Activated T-helper 17 cell treated with anti-CD3 and anti-CD28 coated beads, Interleukin-2, amount 50 U/mL, for 72 hours (primary cell): ENCODE measurements at places on chromosomes 1 and 21. TPM values are rescaled to one million over a fixed set of nuclear protein-coding genes. Genes with fewer than 3 reads are reported as not detected.

DNA sequence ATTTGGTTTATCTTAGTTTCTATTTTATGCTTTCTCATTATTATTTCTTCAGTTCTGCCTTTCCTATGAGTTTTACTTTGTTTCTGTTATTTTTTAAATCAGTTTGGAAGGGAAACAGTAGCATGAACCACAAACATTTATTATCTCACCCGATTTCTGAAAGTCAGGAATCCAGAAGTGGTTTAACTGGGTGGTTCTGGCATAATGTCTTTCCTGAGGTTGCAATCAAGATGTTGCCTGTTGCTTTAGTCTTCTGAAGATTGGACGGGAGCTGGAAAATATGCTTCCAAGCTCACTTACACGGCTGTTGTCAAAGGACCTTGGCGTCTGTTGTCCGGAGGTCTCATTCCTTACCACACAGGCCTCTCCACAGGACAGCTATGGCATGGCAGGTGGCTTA, 50.4 kb downstream of the SNRPE start:
- no peak for ATAC-seq

DNA sequence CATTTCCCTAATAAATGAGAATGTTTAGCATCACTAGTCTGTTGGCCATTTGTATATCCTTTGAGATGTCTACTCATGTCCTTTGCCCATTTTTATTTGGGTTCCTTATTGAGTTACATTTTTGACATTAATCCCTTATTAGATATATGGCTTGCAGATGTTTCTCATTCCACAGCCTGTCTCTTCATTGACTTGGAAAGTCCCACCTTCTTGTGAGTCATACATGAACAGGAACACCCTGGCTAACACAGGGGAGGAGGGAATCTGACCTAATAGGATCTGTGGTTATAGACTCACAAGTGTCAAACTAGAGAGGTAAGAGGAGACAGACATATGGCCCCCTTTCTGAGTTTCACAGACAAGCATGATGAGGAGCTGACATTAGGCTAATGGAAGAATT, 11.5 kb downstream of the ZP4 start:
- ATAC-seq = no peak

GRCh38 chr1:1862905-1863547, 27.9 kb downstream of the GNB1 start:
- ATAC-seq = peak; percentile 60

DNA sequence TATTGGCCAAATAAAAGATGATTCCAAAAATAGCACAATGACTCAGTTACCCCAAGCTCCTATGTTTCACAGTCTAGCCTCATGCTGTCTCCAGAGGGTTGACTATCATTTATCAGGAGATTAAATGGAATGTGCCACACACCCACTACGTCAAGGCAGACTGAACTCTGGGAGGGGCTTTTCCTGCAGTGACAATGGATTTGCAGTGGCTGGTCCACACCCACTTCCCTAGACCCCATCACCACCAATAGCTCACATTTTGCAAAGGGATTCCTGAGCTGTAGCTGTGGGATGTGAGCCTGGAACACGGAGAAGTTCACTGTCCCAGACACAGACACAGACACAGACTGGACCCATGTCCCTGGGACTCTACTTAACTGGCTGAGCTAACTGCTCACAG, 77.1 kb downstream of the HLCS start:
- ATAC-seq = no peak

GRCh38 chr1:103144681-103145080, 36.4 kb upstream of the COL11A1 start:
- ATAC-seq = no peak

GRCh38 chr1:241612533-241613477, 27.4 kb downstream of the CHML start:
- ATAC-seq = peak; percentile 50

DNA sequence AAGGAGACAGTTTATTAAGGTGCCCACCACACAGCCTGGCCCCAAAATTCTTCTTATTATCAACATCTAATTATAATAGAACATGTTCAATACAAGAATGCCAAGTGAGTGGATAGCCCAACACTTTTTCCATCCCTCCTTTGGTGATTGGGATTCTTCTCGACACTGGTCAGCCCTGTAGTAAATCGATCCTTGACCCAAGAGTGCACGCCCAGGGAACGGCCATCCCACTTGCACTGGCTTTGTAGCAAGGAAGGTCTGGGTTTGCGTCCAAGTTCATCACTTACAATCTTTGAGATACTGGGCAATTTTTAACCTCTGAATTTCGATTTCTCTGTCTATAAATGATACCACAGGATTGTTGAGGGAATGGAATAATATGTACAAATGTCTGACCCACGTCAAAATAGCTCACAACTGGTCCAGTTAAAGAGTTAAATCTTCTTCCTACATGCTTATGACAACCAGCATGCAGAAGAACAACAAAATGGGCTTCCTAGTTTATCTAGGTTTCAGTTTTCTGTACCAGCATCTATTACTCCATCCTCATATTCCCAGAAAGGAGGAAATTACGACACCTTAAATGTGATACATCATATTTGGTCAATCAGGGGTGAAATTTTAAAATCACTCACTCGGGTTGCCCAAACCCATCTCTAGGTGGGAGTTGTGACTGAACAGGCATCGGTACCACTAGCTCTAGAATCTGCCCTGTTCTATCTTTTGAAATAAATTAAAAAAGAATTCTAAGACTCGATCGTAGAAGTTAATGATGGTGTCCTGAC, 161.8 kb downstream of the CLIC6 start:
- no peak for ATAC-seq

- ATAC-seq = no peak
These were observed 358.4 kb upstream of the ADGRL4 start for GRCh38 chr1:79364896-79365295.

The CTSE gene
- total RNA-seq = not detected

The ERICH3 gene
- not detected for total RNA-seq

GRCh38 chr1:35777109-35777508, 7.3 kb upstream of the CLSPN start:
- no peak for ATAC-seq

DNA sequence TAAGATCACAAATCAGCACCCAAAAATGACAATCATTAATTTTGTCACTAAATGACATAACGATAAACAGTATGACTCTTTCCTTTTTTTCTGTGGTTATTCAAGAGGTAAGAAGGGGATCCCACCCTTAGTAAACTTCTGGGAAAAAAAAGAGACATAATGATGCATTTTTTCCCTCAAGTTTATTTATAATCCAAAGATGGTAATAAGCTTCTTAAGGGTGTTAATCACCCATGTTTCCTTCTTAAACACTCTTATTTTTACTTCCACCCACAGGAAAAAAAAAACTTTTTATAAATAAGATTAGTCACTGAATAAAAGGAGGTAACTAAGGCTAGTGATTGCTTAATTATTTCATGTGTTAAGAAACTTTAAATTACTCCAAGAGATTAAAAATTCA, 24.7 kb downstream of the RGS1 start:
- ATAC-seq = peak; percentile 51

The ZNF593OS gene
- not detected for total RNA-seq

DNA sequence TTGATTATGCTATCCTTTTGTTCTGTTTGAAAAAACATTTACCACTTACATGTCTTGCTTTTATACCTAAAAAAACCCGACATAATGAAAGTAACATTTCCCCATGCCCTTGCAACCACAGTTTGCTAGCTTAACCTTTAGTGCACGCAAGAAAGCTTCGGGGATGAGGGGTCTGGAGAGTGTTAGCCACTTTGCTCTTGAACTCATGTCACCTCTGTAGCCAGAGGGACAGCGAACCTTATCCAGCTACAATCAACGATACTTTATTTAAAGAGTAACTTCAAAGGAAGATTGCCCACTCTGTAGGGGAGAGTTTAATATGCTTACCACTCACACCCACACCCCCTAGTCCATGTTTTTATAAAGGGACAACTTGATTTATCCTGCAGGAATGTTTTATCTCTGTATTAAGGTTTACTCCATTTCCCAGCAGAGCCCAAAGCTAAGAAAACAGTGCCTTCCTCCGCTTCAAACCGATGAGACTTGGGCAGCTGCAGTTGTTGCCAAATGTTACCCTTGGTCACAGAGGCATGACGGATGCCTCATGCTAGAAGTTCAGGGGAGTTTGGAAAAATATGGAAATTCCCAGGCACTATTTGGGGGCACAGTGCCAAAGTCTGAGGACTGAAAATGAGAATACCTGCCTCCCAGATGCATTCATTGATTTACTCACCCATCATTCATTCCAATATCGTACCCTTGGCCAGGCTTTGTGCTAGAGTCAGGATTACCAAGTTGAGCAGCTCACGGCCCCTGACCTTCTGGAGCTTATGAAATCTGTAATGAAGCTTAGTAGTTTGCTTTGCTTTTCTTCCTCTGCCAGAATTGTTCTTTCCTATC, 61.4 kb upstream of the VCAM1 start:
- ATAC-seq = no peak

GRCh38 chr1:25432749-25433388, 2.2 kb downstream of the MACO1 start:
- ATAC-seq = no peak

GRCh38 chr1:5743435-5744095, 248.7 kb downstream of the NPHP4 start:
- ATAC-seq = no peak

DNA sequence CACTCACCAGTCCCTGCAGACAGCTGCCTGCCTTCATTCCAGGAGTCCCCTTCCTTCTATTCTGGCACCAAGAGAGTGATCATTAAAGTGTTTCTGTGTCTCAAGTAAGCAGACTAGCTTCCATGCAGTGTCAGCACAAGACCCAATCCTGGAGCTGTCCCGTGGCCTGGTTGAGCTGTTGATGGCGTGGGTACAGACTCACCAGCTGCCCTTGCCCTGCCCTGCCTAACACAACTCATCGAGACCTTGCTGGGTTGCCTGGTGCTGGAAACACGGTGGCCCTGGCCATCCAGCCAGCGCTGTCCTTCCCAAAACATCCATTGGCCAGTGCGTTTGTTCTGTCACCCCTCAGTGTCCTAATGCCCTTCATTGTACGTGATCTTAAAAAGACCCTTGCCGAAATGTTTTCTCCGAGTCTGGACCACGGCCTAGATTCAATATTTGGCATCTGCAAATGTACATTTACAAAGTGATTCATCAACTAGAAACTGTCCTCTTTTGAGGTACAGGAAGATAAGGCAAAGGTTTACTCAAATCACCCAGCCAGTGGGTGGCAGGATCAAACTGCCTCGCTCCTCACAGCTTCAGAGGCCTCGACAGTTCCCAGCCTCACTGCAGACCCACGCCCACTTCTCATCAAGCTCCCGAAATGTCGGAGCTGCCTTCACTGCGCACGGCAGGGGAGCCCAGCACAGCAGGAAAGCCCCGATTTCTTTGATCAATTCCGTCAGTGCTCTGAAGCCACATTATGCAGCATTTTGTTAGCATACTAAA, 494.2 kb downstream of the KIF26B start:
- ATAC-seq = peak; percentile 44

GRCh38 chr21:17688912-17689874, 76.5 kb upstream of the BTG3 start:
- ATAC-seq = peak; percentile 16

- no peak for ATAC-seq
These were observed 256.7 kb upstream of the CAMK1G start for GRCh38 chr1:209326831-209327230.

DNA sequence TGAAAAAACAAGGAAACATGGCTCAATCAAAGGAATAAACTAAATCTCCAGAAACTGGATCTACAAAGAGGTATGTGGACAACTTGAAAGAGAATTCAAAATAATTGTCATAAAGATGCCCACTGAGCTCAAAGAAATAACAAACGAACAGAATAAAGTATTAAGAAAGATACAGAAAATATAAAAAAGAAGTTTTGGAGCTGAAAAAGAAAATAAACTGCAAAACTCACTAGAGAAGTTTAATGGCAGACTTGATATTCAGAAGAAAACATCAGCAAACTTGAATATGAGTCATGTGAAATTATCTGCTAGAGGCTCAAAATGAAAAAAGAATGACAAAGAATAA, 208.1 kb upstream of the SAMSN1 start:
- ATAC-seq = no peak
